ENCODE measurements at places on chromosomes 16 and 17.
A peak's percentile ranks its signal among the peaks of the same experiment; 100 is the strongest.

GRCh38 chr17:80762076-80762475 is 217.4 kb downstream of the RPTOR start:
- DNase-seq, result no peak

DNA sequence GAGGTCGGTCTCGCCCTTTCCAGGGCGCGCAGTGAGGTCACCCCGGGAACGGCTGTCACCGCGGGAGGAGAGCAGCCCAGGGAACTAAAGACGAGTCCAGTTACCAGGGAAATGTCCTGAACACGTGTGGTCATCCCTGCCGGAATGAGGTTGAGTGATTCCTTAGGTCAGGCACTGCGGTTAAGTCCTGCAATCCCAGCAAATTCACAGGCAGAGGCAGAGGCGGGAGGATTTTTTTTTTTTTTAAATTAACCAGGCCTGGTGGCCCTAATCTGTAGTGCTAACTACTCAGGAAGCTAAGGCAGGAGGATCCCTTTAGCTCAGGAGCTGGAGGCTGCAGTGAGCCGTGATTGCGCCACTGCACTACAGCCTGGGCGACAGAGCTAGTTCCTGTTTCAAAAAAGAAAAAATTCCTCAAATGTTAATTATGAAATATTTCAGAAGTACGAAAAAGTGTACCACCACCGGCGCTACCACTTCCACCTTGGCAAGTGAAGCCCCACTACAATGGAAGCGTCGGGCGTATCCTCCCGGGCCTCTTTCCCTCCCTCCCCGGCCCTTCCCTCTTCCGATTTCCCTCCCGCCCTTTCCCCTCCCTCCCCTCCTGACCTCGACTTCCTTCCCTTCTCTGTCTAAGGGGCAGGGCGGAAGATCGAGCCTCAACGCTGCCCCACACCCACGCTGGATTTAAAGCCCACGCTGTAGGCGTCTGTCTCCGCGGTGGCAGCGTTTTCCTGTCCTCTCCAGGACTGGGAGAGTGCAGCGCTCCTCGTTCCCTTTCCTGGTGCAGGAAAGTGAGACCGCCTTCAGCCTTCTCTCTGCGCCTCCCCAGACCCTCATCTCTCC is 27.3 kb downstream of the SLFN11 start:
- peak; percentile 20 for DNase-seq

DNA sequence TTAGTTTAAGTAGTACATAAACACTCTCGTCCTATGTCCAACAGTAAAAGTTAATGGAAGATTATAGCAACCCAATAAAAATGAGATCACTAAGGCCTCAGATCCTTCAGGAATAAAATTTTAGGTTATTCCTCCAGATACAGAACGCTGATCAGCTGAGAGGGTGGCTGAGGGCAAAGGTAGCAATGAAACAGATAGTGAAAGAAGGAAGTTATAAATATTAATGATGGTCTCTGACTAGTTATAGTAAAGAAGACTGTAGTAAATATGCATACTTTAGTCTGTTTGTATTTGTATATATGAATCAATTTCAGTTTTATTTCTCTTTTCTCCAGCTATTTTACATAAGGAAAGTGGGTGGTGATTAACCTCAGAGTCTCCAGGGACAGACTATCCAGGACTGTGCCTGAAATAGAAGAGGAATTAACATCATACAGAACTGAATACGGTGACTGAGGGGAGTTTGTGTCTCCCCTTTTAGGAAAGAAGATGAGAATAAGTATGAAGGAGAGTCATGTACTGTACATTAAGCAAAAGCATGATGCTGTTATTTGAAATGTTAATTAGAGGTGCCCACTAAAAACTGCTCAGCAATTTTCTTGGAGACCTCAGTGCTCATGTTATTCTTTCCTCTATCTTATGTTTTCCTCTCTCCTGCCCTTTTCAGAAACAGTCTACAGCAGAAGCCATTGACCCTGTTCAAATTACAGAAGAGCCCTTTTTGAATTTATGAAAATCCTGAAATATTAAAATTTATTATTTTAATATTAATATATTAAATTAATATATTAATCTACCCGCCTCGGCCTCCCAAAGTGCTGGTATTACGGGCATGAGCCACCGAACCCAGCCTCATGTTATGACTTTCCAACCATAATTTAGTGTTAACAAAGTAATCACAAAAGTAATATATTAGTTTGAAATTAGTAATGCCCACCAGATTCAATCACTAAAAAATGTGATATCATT is 36.5 kb upstream of the DHRS7B start:
- DNase-seq, result no peak

DNA sequence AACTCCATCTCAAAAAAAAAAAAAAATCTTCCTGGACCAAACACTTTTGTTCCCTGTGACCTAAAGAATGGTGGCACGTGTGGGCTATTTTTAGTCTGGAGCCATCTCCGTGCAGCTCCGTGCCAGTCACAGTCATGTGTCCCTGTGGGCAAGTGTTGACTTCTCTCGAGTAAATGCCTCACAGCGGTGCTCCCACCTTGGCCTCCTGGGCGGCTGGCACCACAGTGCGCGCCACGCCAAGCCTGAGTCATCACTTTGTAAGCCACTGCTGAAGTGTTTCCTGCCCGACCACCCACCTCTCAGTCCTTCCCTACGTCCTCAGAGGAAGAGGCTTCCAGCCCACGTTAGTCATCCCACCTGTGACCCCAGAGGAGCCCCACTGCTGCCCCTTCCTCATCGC is 10.9 kb upstream of the HEXD start:
- DNase-seq, result no peak

DNA sequence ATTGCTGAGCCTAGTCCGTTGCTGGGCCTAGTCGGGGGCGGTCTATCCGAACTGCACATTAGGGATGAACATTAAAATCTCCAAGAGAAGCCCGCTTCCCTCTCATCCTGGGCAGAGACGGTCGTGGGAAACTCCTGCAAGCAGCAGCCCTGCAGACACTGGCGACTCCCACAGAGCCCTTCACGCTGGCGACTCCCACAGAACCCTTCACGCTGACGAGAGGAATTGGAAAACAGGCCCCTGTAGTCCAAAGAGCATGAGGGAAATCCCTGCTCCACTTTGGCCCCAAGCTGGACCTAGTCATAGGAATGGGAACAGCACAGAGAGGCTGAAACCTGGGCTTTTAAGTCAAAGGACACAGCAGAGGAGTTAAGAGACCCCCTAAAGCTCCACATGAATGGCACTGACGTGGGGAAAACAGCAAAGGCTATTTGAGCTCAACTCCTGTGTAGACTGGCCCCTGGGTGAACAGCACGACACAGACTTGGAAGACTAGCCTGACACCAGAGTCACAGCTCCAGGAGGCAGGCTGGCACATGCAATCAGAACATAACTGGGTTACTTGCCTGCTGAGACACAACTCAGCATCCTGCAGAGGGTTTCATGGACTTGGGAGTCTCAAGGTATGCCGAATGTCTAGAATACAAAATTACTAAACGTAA is 42.2 kb downstream of the WDR45B start:
- no peak for DNase-seq

DNA sequence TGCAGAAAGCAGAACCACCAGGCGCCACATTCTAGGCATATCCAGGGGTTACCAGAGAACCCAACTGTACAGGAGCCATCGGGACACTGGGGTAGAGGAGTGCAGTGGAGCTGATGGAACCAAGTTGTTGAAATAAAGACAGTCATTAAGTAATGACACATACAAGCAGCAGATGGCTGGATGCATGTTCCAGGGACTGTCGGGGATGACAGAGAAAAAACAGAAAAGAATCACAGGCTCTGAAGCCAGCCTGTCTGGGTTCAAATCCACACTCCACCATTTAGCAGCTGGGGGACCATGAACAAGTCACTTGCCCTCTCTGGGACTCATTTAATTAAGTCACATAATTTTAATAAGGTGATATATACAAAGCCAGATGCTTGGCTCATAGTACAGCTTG is 117.1 kb downstream of the ZNF423 start:
- no peak for DNase-seq

- no peak for DNase-seq
These were observed 76.6 kb downstream of the CLEC16A start for GRCh38 chr16:11020792-11021551.

- no peak for DNase-seq
These were observed 484.7 kb downstream of the NPIPA7 start for GRCh38 chr16:16863672-16864071.

- DNase-seq, result no peak
These were observed 63.5 kb downstream of the SPECC1 start for GRCh38 chr17:20072692-20072992.

DNA sequence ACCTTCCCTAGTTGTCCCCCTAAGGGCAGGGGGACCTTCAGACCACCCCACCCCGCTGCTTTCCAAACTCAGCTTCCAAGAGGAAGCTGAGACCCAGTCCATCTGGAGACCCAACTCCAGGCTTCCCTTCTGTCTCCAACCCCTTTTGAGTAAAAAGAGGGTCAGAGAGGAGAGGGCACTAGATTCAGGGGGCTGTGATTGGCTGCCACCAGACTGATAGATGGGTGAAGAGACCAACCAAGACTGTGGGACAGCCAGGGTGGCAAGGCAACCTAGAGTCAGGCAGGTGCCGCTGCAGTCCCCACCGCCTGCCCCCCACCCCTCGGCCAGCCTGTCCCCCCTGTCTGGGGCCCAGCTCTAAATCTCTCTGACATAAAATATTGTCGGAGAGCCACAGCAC is 92.5 kb downstream of the SDK2 start:
- DNase-seq, result peak; percentile 7

- DNase-seq, result peak; percentile 84
These were observed 58.5 kb downstream of the TMEM132E start for GRCh38 chr17:34637548-34638525.

GRCh38 chr17:32927724-32928585 is at the start of gene TMEM98:
TMEM98 (plus strand) TSS chr17:32928153; CDS start chr17:32931529, 3,376 bp downstream.
- DNase-seq, result no peak

GRCh38 chr17:73524941-73525679 is 119.1 kb downstream of the SDK2 start:
- DNase-seq, result no peak

DNA sequence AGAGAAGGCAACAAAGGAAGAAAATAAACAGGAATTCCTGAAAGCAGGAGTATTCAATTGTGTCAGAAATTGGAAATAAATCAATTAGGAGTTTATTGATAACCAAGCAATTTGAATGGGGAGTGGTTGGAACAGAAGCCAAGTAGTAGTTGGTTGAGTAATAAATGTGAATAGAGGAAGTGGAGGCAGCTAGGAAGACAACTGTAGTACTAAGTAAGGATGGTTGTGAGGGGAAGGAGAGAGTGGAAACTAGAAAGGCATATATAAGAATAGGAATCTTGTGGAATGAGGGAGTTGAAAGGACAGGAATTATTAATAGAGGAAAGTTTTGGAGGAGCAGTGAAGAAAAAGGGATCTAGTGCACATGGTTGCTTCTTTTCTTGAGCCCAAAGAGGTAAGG is 34.4 kb downstream of the NFAT5 start:
- DNase-seq, result no peak

GRCh38 chr17:78240012-78240655 is 8.7 kb downstream of the TMEM235 start:
- DNase-seq, result no peak

DNA sequence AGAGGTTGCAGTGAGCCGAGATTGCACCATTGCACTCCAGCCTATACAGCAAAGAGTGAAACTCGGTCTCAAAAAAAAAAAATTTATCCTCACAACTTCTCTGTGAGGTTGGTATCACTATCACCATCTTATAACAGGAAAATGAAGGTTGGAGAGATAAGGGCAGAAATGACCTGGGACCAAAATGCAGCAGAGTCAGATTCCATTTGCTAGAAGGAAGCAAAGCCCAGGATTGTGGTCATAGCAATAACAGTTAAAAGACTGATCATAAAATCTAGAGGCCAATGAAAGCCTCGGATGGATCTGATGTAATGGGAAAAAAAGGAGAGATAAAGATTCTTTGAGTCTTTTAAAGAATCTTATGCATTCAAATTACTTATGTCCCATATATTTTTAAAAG is 69.6 kb upstream of the TEKT1 start:
- no peak for DNase-seq

DNA sequence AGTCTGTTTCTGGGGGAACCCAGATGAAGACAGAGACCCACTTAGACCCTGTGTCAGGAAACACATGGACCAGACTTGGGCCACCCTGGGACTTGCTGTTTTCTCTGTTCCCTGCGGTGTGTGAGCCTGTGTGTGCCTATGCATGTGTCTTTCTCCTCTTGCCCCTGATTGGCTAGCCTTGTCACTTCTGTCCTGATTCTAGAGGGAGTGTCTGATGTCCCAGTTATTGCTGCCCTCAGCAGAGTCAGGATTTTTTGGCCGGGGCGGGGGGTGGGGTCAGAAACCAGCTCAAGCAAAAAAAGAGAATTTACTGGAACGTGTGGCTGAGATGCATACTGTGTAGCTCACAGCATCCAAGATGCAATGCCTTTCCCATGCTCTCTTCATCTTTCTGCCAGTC is 30.5 kb downstream of the PLCG2 start:
- DNase-seq, result no peak

GRCh38 chr17:74134991-74135390 is 68.5 kb upstream of the RPL38 start:
- no peak for DNase-seq

DNA sequence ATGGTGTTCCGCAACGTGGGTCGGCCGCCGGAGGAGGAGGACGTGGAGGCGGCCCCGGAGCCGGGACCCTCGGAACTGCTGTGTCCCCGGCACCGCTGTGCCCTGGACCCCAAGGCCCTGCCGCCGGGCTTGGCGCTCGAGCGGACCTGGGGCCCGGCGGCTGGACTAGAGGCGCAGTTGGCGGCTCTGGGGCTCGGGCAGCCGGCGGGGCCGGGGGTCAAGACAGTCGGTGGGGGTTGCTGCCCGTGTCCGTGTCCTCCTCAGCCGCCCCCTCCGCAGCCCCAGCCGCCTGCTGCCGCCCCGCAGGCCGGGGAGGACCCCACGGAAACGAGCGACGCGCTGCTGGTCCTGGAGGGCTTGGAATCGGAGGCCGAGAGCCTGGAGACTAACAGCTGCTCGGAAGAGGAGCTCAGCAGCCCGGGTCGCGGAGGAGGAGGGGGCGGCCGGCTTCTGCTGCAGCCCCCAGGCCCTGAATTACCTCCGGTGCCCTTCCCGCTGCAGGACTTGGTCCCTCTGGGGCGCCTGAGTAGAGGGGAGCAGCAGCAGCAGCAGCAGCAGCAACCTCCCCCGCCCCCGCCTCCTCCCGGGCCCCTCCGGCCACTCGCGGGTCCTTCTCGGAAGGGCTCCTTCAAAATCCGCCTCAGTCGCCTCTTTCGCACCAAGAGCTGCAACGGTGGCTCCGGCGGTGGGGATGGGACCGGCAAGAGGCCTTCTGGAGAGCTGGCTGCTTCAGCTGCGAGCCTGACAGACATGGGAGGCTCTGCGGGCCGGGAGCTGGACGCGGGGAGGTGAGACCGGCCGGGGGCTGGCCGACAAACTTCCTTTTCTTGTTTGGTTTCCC is 821 bp downstream of the SOCS7 start:
- DNase-seq, result peak; percentile 11
